Activated T-cell treated with anti-CD3 and anti-CD28 coated beads, Interleukin-2, amount 50 U/mL, for 24 hours (primary cell): ENCODE measurements at places on chromosomes 13 and 19.

DNA sequence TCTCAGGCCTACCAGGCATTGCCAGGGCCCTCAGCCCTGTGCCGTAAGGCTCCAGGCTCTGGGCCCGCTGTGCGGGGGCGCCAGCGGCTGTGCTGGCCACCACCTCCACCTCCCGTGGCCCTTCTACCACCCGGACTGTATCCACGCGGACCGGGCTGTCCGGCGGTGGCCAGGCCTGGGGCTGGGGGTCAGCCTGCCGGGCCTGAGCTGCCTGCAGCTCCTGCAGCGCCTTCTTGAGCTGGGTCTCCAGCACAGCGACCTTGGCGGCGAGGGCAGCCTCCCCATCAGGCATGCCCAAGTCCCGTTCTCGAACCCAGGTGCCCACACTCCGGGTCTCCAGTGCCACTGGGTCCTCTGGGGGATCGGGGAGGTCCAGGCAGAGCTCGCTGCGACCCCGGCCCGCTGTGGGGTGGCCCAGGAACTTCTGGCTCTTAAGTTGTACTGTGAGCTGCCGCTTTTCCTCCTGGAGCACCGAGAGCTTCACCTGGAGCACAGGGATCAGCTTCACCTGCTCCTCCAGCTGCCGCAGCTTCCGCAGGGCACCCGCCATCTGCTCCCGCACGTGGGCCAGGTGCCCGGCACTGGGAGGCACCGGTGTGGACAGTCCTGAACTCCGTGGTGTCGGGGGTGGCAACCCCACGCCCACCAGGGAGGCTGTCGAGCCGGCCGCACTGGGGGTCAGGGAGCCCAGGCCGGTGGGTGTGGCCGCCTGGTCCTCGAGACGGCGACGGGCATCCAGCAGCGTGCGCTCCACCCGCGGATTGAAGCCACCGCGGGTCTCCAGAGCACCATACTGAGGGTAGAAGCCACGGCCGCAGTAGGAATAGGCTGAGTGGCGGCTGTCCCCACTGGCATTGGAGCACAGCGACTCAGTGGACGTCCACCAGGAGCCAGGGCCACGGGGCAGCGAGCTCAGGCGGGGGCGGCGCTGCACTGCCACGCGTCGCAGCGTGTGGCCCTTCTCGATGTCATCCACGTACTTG is 4.1 kb downstream of the KANK2 start:
- DNase-seq = no peak

GRCh38 chr19:47097396-47098201 is 16.0 kb downstream of the ZC3H4 start:
- DNase-seq = no peak

- DNase-seq = no peak
Observed at GRCh38 chr13:27321468-27322431, 51.1 kb downstream of the RASL11A start.

- DNase-seq = no peak
Observed at GRCh38 chr13:62336507-62336906, 920.9 kb upstream of the PCDH20 start.

GRCh38 chr13:89375839-89376238 is 1704.7 kb downstream of the SLITRK5 start:
- DNase-seq = no peak

GRCh38 chr13:39563470-39563735 is 39.6 kb downstream of the LHFPL6 start:
- DNase-seq = no peak

GRCh38 chr13:98507282-98507797 is 69.6 kb downstream of the STK24 start:
- no peak for DNase-seq

DNA sequence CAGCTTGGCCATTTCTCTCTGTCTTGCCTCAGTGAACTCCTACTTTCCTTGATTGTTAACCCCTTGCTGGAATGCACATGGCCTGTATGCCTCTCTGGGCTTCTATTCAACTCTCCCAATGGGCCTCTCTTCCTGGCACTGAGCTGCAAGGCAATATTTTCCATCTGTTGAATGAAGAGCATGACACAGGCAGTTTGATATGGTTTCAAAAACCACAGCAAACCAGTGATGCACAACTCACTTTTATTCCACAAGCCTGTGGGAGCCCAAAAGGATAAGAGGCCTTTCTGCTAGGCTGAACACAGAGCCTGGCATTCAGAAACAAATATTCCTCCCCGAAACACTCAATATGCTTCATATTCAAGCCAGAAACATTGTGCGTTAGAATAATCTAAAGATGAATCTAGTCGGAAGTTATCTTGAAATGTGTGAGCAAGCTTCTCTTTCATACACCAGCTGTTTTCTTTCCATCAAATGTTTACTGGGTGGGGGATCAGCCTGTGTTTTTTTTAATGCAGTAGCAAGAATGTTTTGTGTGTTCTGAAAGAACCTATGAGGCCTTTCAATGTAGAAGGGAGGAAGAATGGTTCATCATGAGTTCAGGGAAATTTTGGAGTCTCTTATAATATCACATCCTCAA is 443.1 kb upstream of the SPRY2 start:
- no peak for DNase-seq
